ENCODE measurements at places on chromosomes 1 and 21. TPM values are rescaled to one million over a fixed set of nuclear protein-coding genes. Genes with fewer than 3 reads are reported as not detected.

LCE1D gene
- not detected for total RNA-seq

LCE3E gene
- total RNA-seq = not detected

OR2G6 gene
- total RNA-seq = not detected

APP gene
- 239 TPM for total RNA-seq

SYT11 gene
- 14.0 TPM for total RNA-seq

TENT5C gene
- total RNA-seq = 4.6 TPM

DNTTIP2 gene
- total RNA-seq = 24.6 TPM

FLG gene
- not detected for total RNA-seq

S100A7A gene
- total RNA-seq = not detected

- DNase-seq = no peak
Observed at GRCh38 chr1:38046333-38046883, at the start of gene POU3F1. Gene POU3F1, minus strand, starts transcription at chr1:38046793. Its CDS starts 50 bp downstream, at chr1:38046743.

DNA sequence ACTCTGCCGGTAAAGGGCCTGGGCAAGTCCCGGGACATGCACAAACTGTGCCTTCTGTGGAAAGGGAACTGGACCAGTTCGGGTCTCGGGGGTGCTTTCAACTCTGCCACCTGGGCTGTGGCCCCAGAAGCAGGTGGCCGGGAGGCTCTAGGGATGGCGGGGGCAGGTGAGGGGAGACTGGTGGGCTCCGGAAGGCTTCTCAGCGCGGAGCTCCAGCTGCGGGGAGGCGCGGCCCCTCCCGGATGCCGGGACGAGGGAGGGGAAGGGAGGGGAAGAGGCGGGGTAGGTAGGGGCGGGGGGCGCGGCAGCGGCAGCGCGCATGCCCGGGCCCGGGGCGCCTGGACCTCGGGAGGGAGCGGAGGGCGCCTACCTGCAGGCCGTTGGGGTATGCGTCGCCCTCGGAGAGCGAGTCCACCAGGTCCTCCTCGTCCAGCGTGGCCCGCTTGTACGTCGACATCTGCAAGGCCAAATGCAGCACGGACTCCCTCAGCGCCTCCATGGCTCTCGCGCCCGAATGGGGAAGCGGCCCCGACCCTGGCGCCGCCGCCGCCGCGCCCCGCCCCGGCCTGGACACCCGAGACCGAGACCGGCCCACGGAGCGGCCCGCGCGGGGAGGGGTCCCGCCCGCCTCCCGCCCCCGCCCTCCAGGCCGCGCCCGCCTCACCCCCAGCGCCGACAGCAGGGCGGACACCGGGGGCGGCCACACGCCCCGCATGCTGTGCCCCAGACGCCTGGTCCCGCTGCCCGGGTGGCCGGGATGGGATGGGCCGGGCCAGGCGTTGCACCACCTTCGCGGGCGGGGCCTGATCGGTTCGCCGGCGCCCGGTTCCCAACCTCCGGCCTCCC, at the start of gene ECE1:
Gene ECE1 (minus strand): TSS at position 764 of the 846 bp plus-strand sequence. CDS start 49 bp downstream, at position 715.
- no peak for DNase-seq

GRCh38 chr21:44844256-44844655, 26.4 kb upstream of the SUMO3 start:
- no peak for DNase-seq

DNA sequence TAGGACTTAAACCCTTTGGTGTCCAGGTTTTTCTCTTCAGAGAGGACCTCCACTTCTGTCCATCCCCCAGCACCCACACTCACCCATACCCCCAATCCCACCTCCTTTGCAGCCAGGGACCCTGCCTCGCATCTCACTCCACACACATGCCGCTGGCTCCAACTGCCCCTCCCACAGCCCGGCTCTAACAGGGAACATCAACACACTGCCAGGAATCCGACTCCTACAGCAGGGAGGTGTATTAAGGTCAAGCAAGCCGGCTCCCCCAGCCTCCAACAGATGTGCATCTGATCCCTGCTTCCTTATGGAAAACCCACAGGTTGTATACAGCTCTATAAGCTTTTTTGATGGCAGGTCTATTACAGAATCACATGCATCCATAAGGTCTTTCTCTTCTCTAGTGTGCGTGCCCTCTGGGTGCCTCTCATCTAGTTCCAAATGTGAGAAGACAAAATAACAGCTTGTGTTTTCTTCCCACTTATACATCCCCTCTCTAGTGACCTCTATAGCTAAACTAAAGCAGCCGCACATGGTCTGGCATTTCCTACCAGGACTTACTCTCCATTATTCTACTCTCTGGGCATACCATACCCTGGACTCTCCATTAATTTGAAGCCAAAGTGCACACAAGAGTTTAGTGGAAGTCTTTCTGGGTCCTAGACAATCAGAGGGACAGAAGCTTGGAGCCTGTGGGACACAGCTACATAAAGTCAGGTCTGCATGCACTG, 16.3 kb downstream of the PIK3C2B start:
- no peak for DNase-seq

DNA sequence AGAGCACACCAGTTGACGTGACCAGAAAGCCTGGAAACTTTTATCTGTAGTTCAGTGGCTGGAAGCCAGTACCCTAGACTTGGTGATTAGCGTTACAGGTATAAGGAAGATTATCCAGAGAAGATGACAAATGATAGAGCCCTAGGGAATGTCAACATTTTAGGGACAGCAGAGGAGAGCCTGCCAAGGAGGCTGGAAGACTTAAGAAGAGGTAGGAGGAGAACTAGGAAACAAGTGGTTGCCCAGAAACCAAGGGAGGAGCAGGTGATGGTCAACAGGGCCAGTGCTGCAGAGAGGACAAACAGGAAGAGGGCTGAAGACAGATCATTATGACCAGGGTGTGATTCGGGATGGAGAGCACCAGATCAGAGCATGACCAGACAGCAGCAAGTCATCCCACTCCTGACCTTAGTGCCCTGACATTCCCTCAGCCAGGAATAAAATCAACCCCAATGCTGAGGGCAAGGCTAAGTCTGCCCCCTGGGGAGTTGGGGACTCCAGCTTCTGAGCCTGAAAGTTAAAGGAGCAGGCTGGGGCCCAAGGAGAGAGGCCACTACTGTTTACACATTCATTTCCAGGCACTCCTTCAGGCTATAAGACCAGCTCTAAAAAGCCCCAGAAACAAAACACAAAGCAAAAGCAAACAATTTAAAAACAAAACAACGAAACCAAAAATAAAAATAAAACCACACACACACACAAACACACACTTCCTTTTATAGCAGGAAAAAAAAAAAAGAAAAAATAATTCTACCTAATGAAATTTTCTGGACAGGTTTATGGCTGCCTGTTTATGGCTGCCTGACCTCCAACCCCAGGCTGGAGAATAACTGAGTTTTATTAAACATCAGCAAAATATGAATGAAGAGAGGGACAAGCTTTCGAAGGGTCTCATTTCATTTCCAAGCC, 48.6 kb upstream of the LRRC52 start:
- DNase-seq = no peak

- peak; percentile 88 for DNase-seq
Observed at GRCh38 chr1:204350857-204351573, 8.7 kb downstream of the PLEKHA6 start.

- no peak for DNase-seq
Observed at GRCh38 chr1:175287377-175287776, 94.8 kb upstream of the KIAA0040 start.

- peak; percentile 71 for DNase-seq
Observed at GRCh38 chr1:21607549-21608529, 61.3 kb downstream of the RAP1GAP start.

DNA sequence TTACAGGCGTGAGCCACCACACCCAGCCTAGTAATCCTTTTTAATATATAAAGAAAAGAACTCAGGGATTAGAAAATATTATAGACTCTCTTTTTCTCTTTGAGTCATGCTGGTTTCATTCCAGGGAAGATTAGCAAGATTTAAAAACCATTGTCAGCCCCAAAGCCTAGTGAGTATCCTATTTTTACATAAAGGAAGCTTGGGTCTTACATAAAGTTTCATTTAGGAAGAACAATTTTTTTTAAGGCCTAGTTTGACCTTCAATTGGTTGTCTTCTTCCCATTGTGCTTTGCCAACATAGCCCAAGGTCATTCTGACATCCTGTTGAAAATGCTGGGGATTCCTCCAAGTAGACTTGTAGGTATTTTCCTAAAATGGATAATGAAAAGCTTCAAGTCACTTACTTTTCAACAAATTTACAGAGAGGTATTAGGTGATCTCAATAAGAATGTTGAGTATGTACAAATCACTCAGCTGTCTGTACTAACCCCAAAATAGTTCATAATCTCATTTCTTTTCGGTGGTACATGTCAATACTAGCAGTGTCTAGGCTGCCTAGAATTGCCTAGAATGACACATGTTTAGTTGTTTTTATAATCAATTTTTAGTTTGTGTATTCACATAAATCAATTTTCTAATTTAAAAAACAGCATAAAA, 4.3 kb upstream of the KIF14 start:
- DNase-seq = no peak

GRCh38 chr1:14742181-14742980, 143.9 kb downstream of the KAZN start:
- no peak for DNase-seq
